ENCODE measurements at places on chromosomes 3 and 15.

DNA sequence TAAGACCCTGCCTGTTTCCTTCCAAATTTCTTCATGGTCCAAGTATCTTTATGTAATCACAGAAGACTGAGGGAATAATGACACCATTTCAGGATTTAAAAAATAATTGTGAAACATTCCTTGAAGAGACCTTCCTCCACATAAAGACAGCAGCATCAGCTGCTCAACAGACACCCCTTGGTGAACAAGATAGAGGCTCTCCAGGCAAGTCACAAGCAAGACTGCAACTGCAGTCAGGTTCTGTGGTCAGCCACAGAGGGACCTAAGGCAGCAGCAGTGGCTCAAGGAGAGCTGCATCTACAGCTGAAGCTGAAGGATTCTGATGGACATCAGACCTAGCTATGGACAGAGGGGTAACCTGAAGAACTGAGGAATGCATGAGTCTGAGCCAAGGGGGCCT lies 97.2 kb upstream of the C3orf80 start:
- DNase-seq: no peak

DNA sequence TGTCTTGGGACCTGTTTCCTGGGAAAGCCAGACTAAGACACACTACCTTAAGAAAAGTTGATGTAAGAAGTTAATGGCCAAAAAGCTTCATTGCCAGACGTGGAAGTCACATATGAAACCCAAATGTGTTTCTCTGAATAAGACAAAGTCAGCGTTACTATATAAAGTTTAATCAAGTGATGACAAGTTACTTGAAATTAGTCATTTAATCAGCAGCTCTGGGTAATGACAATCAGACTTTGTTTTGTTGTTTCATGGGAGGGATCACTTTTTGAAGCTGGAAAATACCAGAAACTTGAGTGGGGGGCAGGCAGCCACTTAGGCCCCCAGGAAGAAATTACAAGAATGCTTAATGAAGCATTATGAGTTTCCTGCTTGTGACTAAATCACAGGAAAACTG lies 218.6 kb downstream of the PTPRG start:
- DNase-seq: no peak

GRCh38 chr3:158671821-158672214 lies 630 bp downstream of the LXN start:
- DNase-seq: no peak

GRCh38 chr3:124119056-124119716 lies 127.3 kb upstream of the ROPN1 start:
- DNase-seq: no peak

- DNase-seq: no peak
These were observed 20.8 kb upstream of the APH1B start for GRCh38 chr15:63256433-63257274.

GRCh38 chr15:87645723-87646122 lies 610.8 kb downstream of the NTRK3 start:
- DNase-seq: no peak

- peak; percentile 22 for DNase-seq
These were observed 81.5 kb downstream of the SMAD3 start for GRCh38 chr15:67146875-67147381.

DNA sequence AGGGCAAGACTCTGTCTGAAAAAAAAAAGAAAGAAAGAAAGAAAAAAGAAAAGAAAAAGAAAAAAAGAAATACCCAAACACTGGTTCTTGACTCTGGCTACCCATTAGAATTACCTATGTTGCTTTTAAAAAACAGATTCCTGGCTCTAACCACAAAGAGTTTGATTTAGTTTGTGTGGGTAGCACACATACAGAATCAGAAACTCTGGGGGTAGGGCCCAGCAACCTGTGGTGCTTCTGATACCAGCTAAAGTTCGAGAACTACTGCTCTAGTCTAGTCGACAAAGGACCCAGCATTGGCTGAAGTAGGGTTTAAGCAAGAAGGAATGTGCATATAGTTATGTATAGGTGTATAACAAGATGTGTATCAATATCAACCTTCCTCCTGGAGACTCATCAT lies 392.7 kb downstream of the EFHB start:
- DNase-seq: no peak

- no peak for DNase-seq
These were observed 12.6 kb downstream of the ETV5 start for GRCh38 chr3:186096290-186096689.

DNA sequence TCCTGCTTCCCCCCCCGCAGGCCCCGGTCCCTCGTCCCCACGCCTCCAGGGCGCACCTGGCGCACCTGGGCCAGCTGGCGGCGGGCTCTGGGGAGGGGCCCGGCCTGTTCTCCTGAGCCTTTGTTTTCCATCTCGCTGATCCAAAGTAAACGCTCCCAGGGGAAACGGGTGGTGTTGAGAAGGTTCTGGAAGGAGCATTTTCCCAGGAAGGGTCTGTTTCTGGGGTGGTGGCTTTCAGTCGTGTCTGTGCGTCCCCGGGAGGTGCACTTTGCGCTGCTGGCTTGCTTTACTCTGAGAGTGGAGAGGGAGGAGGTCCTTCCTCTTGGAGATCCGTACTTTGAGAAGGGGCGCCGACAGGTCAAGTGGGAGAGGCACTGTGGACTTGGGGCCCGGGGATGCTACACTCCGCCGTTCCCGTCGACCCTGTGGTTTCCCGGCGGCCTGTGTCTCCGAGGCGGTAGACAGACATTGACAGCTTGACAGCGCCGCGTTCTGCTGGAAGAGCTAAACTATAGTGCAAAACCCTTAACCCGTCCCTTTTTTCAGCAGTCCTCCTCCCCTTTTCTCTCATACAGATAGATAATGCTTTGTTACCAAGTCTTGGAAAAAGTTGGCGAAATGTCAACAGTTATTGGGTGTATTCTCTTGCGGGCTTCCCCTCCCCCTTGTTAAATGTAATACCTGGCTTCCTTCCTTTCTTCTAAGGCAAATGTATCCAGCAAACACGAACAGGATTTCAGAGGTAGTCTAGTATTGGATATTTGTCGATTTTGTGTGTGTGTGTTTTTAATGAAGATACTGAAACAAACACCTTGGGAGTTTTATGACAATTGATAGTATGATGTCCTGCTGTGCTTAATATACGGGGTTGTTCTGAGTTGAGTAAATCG lies 6.5 kb downstream of the TPM1 start:
- peak; percentile 26 for DNase-seq

DNA sequence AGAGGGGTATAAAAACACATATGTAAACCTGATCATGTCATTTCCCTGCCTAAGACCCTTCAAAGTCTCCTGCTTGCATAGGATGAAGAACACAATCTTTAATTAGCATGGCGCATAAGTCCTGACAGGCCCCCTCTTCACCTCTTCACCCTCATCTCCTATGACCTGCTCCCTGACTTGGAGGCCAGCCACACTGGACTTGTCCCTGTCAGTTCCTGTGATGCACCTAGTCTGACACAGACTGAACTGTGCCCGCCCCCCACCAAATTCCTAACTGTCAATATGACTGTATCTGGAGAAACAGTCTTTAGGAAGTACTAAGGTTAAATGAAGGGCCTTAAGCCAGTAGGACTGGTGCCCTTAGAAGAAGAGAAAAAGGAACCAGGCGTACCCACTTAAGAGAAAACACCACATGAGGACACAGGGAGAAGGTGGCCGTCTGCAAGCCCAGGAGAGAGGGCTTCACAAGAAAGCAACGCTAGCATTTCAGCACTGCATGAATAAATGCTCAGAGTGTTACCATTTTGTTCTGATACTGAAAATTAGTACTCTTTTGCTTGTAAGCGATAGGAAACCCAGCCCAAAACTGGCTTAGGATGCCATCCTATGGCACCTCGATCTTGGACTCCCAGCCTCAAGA lies 34.0 kb downstream of the MRPL46 start:
- no peak for DNase-seq

- no peak for DNase-seq
These were observed 58.7 kb upstream of the TBC1D5 start for GRCh38 chr3:17801131-17801530.

DNA sequence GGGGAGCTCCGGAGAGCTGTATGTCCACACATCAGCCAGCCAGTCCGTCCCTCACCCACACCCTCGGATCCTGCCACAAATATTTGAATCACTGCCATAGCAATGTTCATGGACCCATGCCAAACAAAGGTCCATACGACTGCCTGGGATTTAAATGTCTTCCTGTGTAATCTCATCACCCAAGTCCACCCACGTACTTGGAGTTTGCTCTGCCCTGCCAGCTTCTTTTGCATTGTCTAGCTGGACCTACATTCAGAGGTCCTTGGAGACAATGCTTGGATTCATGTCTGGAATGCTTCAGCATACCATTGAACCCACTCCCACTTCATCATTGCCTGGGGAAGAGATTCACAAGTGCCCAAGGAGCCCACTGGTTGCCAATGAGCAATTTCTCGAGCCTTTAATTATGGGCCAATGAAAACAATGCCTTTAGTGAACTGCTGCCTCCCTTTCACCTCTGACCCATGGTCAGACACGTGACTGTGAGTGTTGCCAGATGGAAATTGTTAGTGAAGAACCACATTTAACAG lies 90.4 kb upstream of the PHLDB2 start:
- no peak for DNase-seq
